ENCODE measurements at places on chromosomes 7 and 10.

- no peak overlapping the region for H3K27ac ChIP-seq
- no peak for DNase-seq
- H3K4me3 ChIP-seq, result no peak overlapping the region
- H3K4me1 ChIP-seq, result no peaks in the 10 kb centered on the region
Measured at GRCh38 chr7:36001546-36001945, 151.5 kb upstream of the EEPD1 start.

DNA sequence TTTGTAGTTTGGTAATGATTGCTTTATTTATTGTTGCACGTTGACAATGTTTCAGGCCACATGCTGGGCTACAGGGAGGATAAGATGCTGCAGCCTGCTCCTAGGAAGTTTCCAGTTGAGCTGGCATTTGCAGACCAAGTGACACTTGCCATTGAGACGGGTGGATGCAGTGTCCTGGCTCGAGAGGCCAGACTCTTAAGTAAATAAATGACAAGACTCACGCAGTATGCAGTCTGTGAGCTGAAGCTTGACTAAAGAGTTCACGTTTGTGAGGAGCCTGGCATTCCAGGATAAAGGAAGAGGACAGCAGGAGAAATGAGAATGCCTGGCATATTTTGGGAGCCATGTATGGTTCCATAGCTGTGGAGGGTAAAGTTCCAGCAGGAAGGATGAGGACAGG is 105.8 kb downstream of the BAMBI start:
- H3K36me3 ChIP-seq, result no peaks in the 10 kb centered on the region
- H3K27ac ChIP-seq, result no peak overlapping the region
- no peaks in the 10 kb centered on the region for H3K4me1 ChIP-seq
- H3K27me3 ChIP-seq, result no peaks in the 10 kb centered on the region

- no peak overlapping the region for H3K4me3 ChIP-seq
- H3K27me3 ChIP-seq, result no peaks in the 10 kb centered on the region
- peak; percentile 36 for DNase-seq
- H3K36me3 ChIP-seq, result no peaks in the 10 kb centered on the region
- H3K27ac ChIP-seq, result no peak overlapping the region
- peaks cover 3% of the 10 kb centered on the region for H3K4me1 ChIP-seq
Measured at GRCh38 chr10:55629793-55630490, 731.1 kb downstream of the ZWINT start.

DNA sequence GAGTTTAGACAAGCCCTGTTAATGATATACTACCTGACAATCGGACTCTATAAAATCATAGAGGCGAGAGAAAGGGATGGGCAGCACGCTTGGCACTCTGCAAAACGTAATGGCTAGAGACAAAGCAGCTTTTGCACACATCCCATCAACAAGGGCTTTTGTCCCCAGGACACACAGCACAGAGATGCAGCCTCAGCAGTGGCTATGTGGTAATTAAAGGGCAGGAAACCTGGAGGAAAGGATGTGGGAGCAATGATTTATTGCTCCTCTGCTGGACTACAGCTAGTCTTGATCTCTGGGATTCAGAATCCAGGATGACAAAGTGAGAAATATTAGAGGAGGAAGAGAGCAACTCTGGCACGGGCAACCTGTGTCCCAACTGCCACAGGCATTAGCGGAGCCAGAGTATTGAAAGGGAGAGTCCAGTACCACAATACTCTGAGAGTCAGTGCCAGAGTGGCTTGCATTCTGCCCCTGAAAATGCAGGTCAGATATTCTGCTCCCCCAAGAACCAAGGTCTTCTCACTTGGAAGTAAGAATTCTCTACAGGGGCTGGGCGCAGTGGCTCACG is 96.5 kb downstream of the ARMH3 start:
- no peak overlapping the region for H3K4me3 ChIP-seq
- peaks cover 12% of the 10 kb centered on the region for H3K4me1 ChIP-seq
- H3K27me3 ChIP-seq, result no peaks in the 10 kb centered on the region
- H3K27ac ChIP-seq, result no peak overlapping the region
- DNase-seq, result no peak

DNA sequence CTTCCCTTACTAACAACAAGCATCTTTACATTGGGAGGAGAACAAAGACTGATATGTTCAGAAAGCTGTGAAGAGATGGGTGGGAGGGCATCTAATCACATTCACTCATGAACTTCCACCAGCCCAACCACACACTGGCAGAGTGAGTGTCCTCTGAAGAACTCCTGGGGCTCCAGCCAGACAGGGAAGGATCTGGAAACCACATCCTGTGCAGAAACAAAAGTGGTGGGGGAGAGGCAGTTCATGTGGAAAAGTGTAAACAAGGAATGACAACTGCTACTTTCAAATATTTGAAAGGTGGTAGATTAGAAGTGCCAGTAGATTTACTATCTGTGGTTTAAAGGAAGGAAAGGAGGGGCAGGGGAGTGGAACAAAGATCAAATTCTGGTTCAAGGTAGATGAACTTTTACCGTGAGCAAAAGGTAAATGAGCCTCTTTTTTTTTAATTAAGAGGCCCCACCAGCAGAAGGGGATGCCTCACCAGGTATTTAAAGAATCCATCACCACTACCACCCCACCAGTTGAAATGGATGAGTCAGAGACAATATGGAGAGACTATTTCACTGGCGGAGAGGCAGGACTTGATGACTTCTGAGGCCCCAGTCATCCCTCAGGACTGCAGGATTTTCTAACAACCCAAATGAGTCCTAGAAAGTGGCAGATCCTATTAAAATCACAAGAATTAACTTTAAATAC is 34.5 kb downstream of the GOT1 start:
- H3K36me3 ChIP-seq, result peaks cover 5% of the 10 kb centered on the region
- H3K4me1 ChIP-seq, result no peaks in the 10 kb centered on the region
- DNase-seq, result no peak
- no peak overlapping the region for H3K4me3 ChIP-seq

GRCh38 chr10:33509231-33509831 is 174.9 kb upstream of the NRP1 start:
- peaks cover 17% of the 10 kb centered on the region for H3K4me1 ChIP-seq
- H3K36me3 ChIP-seq, result no peaks in the 10 kb centered on the region
- no peaks in the 10 kb centered on the region for H3K27me3 ChIP-seq
- no peak overlapping the region for H3K4me3 ChIP-seq
- DNase-seq, result no peak

GRCh38 chr10:93420091-93420490 is 62.0 kb downstream of the MYOF start:
- no peak for DNase-seq
- no peaks in the 10 kb centered on the region for H3K27me3 ChIP-seq
- H3K36me3 ChIP-seq, result no peaks in the 10 kb centered on the region
- no peak overlapping the region for H3K4me3 ChIP-seq

- no peak for DNase-seq
- H3K4me1 ChIP-seq, result no peaks in the 10 kb centered on the region
- no peak overlapping the region for H3K27ac ChIP-seq
Measured at GRCh38 chr10:116660860-116661259, 40.1 kb downstream of the PNLIPRP2 start.

- no peaks in the 10 kb centered on the region for H3K36me3 ChIP-seq
- no peaks in the 10 kb centered on the region for H3K4me1 ChIP-seq
- no peaks in the 10 kb centered on the region for H3K27me3 ChIP-seq
- DNase-seq, result no peak
Measured at GRCh38 chr7:137439829-137440825, 96.6 kb upstream of the PTN start.

Data from pancreas (tissue), 10 donors.